KG1 (cell line): ENCODE measurements at places on chromosomes 2 and 18.

DNA sequence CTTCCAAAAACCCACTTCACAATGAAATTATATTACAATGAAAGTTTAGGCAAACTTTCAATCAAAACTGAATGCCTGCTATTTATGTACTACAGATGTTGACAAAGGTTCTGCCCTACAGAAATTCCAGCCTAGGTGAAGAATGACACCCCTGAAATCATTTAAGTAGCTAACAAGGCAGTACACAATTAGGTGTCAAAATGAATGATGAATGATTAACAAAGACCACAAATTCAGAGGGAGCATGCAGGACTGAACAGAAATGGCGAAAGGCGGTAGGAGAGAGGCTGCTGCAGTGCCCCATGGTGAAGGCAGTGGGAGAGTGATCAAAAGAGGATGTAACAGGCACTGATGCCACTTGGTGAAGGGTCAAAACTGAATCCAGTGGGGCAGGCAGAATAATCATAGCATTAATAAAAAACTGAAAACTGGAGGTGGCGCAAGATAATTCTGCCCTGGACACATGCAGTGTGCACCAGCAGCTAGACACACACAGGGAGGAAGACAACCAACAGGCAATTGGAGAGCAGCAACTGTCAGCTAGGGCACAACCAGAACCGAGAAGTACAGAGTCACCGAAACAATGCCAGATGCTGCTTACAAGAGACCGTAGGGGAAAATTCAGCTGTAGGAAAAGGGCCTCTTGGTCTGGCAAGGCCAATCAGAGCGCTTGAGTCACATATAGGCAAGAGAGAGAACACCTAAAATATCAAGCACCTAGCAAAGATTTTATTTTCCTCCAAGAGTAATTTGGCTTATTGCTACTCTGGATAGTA, 4.5 kb downstream of the TMEM131 start:
- DNase-seq, result no peak

DNA sequence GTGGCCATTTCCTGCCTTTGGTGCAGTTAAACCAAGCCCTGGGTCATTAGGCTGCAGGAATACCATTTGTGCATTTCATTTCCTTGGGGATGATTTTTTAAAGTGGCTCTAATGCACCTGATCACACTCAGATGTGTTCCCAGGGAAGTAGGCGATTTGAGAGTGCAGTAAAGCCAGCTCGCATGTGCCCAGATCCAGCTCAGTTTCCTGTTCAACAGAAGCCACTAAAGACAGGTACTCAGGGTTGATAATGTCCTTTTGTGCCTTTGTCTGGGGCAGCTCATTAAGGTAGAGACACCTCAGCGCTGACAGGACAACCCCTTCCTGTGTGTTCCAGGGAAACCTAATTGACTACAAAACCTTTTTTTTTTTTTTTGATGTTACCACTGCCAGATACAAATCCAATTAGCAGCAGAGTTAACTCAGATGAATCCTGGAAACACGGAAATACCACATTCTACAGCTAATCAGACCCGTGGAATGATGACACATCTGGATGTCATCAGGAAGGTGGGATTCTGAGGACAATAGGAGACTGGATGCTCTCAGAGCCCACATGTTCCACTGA, 15.2 kb upstream of the CHRNA1 start:
- DNase-seq, result no peak

DNA sequence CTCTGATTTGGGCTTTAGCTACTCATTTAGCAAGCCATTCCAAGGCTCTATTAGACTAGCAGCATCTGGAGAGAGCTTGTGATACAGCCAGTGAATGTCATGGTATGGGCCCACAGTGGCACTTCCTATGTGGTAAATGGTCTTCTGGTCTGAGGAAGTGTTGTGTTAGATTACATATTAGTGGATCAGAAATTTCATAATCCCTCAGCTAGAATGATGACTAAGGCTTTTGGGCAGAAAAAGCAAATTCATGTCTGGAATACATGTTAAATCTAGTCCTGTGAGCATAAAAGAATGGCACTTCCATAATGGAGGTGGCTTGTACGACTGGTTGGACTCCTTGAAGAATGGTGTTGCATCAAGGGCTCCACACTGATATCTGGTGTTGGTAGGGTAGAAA, 436.8 kb upstream of the CWC22 start:
- no peak for DNase-seq

- DNase-seq, result no peak
Measured at GRCh38 chr18:39793609-39794008, 2161.4 kb upstream of the PIK3C3 start.

GRCh38 chr18:8324343-8325065, 284.7 kb upstream of the RAB12 start:
- no peak for DNase-seq

- DNase-seq, result no peak
Measured at GRCh38 chr2:32947076-32947483, 327 bp downstream of the LTBP1 start.

DNA sequence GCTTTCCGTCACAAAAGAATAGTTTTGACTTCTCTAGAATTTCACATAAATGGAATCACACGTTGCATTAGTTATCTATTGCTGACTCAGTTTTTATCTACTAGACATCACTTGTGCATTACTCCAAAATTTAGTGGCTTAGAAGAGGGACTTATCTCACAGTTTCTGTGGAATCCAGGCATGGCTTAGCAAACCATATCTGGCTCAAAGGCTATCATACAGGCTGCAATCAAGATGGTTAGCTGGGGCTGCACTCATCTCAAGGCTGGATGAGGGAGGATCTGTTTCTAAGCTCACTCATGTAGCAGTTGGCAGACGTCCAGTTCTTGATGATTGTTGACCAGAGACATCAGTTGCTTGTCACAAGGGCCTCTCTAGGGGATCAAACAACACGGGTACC, 6.6 kb upstream of the DSC3 start:
- no peak for DNase-seq

- DNase-seq, result peak; percentile 97
Measured at GRCh38 chr2:112054847-112055729, at the start of gene TMEM87B. Gene TMEM87B, plus strand, starts transcription at chr2:112055269. Its CDS starts 323 bp downstream, at chr2:112055592.

GRCh38 chr2:178882666-178883440, 75.6 kb upstream of the TTN start:
- DNase-seq, result no peak

- DNase-seq, result no peak
Measured at GRCh38 chr2:168256448-168256847, 9.1 kb upstream of the STK39 start.

- no peak for DNase-seq
Measured at GRCh38 chr2:203040966-203041521, 26.4 kb downstream of the NBEAL1 start.

- peak; percentile 74 for DNase-seq
Measured at GRCh38 chr2:98465456-98466226, 21.0 kb downstream of the INPP4A start.

GRCh38 chr2:173720306-173720705, 244.9 kb downstream of the SP3 start:
- DNase-seq, result no peak

GRCh38 chr2:111148925-111149324, 28.2 kb downstream of the BCL2L11 start:
- DNase-seq, result no peak

GRCh38 chr2:222423632-222424275, 589 bp upstream of the SGPP2 start:
- DNase-seq, result no peak

DNA sequence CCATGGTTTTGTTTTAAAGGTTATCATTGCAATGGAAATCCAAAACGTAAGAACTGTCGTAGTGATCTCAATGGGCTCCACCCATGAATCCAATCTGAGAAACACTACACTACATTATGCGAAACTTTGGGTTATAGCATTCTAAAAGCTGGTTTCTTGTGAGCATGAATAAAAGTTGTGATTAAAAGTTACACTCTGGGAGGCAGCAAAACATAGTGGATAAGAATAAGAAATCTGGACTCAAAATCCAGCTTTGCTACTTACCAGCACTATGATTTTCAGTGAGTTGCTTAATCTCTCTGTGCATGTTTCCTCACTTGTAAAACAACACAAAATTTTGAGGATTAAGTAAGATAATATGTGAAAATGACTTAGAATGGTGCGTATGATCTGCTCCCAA, 25.7 kb upstream of the THOC1 start:
- DNase-seq, result no peak

DNA sequence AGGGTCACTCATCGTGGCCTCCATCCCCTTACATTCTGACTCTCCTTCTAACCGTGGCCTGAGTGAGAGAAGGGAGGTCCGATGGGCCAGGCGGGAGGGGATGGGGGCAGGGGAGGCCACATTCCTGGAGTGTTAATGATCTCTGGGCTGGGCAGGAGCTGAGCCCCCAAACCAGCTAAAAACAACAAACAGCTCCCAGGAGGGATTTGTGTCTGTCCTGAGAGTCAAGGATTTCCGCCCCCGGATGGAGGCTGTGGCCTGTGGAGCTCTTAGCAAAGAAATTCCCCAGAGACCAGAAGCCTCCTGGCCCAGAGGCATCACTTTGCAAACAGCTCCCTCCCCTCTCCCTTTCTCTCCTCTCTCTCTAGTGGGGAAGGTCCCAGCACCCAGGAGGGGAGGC, 23.5 kb downstream of the EMX1 start:
- no peak for DNase-seq

GRCh38 chr18:74266161-74266560, 25.6 kb downstream of the CYB5A start:
- no peak for DNase-seq

GRCh38 chr2:65922030-65922429, 489.6 kb upstream of the SPRED2 start:
- DNase-seq, result no peak

GRCh38 chr2:171745806-171746205, 58.5 kb downstream of the DYNC1I2 start:
- no peak for DNase-seq

GRCh38 chr2:169569948-169570347, 3.7 kb downstream of the FASTKD1 start:
- DNase-seq, result no peak

DNA sequence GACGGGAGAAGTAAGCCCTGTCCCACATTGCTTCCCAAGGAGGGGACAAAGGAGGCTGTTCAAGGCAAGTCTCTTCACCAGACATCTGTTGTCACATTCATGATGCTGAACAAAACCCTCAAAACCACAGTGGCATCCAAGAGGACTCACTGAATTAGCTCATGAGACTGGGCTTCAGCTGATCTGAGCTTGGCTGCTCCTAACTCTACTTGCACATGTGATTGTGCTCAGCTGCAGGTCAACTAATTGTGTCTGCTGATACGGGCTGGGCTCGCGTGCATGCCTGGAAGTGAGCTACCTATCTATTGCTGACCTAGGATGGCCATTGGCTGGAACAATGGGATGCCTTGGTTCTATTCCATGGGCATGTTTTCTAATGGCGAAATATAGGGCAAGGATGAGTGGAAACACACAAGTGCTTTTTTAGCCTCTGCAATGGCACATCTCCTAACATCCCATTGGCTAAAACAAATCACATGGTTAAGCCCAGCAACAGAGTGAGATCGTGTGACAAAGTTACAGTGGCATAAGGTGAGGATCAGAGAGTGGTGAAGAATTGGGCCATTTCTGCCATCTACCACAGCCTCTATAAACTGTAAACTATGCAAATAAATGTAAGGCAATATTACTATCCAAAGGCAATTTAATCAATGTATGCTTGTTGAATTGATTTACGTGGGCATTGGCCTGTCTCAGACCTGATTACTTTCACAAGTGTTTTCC, 52.9 kb upstream of the CAPN13 start:
- DNase-seq, result no peak

GRCh38 chr18:38539371-38539770, 973.8 kb upstream of the CELF4 start:
- no peak for DNase-seq

DNA sequence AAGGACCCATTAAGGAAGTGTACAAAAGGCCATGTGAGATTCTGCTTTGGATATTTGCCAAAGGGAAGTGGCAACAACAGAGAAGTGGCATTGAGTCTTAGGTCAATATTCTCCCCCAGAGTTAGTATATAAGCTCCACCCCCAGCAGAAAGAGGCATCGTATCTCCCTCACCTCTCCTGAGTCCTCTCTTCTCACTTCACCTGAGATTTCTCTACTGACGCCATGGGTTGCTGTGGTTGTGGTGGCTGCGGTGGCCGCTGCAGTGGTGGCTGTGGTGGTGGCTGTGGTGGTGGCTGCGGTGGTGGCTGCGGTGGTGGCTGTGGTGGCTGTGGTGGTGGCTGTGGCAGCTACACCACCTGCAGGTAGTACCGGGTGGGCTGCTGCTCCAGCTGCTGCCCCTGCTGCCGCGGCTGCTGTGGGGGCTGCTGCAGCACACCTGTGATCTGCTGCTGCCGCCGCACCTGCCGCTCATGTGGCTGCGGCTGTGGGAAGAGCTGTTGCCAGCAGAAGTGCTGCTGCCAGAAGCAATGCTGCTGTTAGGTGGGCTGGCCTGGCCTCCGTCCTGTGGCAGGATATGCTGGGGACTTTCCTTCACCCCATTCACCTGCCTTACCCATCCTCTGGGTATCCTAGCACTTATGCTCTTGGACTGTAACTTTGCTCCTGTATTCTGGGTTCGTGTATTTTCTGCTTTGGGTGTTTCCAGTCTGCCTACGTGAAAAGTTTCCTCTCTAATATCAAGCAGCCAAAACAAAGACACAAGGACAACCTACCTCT, 5.9 kb downstream of the SCYGR3 start:
- DNase-seq, result peak; percentile 23

- DNase-seq, result no peak
Measured at GRCh38 chr2:150476286-150476685, 11.2 kb downstream of the RND3 start.

GRCh38 chr2:29270701-29271121, 155.5 kb downstream of the CLIP4 start:
- DNase-seq, result no peak

- DNase-seq, result no peak
Measured at GRCh38 chr2:15155959-15156574, 405.1 kb downstream of the NBAS start.

DNA sequence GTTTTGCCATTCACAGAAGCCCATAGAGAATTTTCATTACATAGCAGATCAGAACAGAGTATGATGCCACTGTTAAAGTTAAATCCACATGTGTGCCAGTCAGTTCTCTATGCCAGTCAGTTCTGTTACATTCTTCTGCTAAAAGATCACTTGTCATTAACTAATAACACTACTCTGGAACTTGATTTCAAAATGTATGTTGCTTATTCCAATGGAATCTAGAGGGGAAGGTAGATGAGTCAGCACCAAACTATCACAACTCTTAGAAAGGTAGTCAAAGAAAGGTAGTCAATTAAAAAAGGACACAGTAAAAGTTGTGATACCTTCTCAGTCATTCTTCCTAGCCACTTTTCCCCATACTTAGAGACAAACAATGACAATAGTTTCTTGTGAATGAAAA, 1214.4 kb downstream of the LRP1B start:
- no peak for DNase-seq

GRCh38 chr2:10252661-10253060, 50.0 kb upstream of the HPCAL1 start:
- DNase-seq, result no peak

- DNase-seq, result no peak
Measured at GRCh38 chr2:111072220-111072871, 48.4 kb upstream of the BCL2L11 start.

- DNase-seq, result no peak
Measured at GRCh38 chr2:196466581-196466980, 172.9 kb upstream of the CCDC150 start.

- no peak for DNase-seq
Measured at GRCh38 chr2:49928551-49928950, 774.2 kb upstream of the FSHR start.
